ENCODE measurements at places on chromosomes 7 and 10.

- no peak for DNase-seq
These were observed 58.1 kb downstream of the ENO4 start for GRCh38 chr10:116907245-116907987.

DNA sequence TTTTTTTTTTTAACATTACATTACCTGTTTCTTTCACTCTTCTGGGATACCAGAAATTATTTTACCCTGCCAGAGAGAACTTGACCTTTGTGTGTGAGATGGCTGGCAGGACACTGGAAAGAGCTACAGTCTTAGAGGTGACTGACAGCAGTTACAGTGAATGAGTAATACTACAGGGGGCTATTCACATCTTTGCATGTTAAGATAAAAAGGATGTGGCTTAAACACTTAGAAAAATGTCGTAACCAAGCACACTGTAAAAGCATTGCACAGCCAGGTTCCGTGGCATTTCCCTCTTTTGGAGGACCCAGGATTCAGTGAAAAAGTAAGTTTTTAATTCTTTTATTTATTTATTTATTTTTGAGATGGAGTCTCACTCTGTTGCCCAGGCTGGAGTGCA lies 18.8 kb upstream of the TBC1D12 start:
- no peak for DNase-seq

GRCh38 chr7:152342796-152343195 lies 93.0 kb downstream of the KMT2C start:
- DNase-seq, result no peak

DNA sequence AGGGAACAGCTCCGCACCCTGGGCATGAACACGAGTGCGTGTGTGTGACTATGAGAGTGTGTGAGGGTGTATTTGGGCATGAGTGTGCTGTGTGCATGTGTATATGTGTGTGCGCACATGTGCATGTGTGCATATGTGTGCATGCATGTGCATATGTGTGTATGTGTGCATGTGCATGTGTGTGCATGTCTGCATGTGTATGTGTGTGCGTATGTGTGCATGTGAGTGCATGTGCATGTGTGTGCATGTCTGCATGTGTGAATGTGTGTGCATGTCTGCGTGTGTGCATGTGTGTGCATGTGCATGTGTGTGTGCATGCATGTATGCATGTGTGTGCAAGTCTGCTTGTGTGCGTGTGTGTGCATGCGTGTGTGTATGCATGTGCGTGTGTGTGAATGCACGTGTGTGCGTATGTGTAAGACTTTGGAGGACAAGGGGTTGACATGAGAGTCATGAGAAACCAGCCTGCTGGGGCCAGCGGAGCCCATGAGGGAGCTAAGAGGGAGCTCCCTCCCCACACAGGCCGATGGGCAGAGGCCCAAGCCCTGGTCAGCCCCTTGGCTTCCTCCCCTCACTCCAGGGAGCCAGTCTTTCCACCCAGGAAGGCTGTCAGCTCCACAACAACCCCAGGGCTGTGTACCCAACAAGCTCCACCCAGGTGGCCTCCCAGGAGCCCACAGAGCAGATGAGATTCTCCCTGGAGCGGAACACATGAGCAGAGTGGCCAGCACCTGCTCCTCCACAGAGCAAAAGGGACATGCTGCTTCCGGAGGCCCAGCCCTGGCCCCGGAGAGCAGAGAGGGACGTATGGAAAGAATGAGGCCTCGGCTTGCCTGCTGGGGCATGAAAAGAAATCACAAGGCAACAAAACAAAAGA lies 142.5 kb upstream of the PPP2R2D start:
- DNase-seq, result no peak

GRCh38 chr10:103854265-103854685 lies 1.1 kb downstream of the SH3PXD2A start:
- DNase-seq, result no peak

- DNase-seq, result no peak
These were observed 79.0 kb upstream of the MACROH2A2 start for GRCh38 chr10:69973678-69974077.

DNA sequence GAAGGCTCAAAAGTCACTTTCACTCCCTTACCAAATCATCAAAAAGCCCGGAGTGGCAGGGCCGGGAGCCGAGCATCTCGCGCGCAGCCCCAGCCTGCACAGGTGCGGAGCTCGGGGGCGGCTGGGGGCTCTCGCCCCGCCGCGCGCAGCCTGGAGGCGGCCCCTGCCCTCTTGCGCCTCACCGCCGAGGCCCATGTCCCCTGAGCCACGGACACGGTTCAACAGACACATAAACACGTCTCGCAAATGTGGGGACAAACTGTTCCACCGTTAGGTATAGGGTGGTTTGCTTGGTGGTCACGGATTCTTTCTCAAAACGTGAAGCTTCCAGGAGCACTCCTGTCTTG lies 700 bp downstream of the GSAP start:
- DNase-seq, result no peak
